Foreskin keratinocyte (primary cell): ENCODE measurements at places on chromosomes 6 and 20. TPM values are rescaled to one million over a fixed set of nuclear protein-coding genes. Genes with fewer than 3 reads are reported as not detected.

LGSN gene
- polyA plus RNA-seq = not detected in 2 replicates

TAGAP gene
- 0.03 and 0.06 TPM in 2 replicates for polyA plus RNA-seq

NFATC2 gene
- polyA plus RNA-seq = under 0.01 TPM in 1 of 2 replicates, not detected in the other

SLC17A3 gene
- polyA plus RNA-seq = not detected in 2 replicates

HLA-DRB5 gene
- polyA plus RNA-seq = not detected in 2 replicates

DACT2 gene
- polyA plus RNA-seq = 0.29 and 0.51 TPM in 2 replicates

PIGU gene
- 28.1 and 30.7 TPM in 2 replicates for polyA plus RNA-seq

TRIM31 gene
- 0.12 TPM in 2 replicates for polyA plus RNA-seq

FABP7 gene
- polyA plus RNA-seq = 0.49 and 0.59 TPM in 2 replicates
